SHP77 treated with DMSO at 0.1 percent for 48 hours (cell line): ENCODE measurements at places on chromosomes 2 and 18.

DNA sequence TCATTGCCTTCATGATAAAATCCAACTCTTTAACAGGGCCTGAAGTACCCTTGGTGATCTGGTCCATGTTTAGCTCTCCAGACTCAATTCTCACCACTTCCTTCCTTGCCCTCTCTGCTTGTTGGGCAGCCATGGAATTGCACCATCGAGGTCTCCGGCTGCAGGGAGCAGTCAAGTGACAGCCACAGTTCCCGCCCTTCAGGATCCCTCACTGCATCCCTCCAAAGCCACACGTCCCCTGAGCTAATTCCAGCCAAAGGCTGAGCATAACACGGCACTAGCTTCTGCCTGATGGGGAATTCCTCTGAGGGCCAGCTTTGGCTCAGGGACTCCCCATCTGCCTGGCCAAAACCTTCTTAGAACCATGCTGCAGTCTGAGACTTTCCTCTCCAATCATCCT is 47.4 kb upstream of the SLC1A4 start:
- DNase-seq, result no peak

- DNase-seq, result no peak
Observed at GRCh38 chr18:66616523-66616983, 12.7 kb upstream of the CDH19 start.

DNA sequence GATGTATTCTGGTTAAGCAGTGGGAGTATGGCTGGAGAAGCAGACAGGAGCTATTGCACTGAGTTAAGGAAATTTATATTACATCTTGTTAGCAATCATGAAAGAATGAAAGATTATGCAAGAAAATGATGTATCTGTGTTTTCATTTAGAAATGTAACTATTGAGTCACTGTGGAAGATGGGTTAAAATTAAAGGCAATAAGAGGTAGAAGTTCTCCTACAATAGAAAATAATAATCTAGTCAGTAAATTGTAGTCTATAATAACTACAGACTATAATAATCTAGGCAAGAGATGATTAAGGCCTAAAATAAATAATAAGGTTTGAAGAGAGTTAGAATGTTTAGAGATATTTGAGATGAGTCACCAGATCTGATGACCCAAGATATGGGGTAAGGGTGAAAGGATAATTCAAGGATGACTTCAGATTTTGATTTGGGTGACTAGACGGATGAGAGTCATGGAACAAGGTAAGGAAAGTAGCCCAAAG is 371.9 kb upstream of the KCNH7 start:
- DNase-seq, result no peak

DNA sequence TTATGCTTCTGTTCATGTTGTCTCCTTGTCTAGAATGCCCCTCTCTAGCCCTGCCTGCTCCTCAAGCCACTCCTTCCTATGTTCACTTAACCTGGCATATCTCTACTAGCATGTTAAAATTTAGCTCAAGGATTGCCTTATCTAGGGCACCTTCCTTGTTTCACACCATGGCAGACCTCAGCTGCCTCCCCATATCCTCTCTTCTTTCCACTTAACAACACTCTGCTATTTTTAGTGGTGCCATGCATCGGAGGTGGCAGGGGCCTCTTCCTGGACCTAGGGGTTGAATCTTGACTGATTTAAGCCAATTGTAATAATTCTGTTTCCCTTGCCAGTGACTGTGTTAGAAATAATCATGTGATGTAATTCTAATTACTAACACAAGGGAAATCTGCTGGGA is 36.9 kb upstream of the FAM98A start:
- DNase-seq, result no peak
